ENCODE measurements at places on chromosomes 13 and 19.

DNA sequence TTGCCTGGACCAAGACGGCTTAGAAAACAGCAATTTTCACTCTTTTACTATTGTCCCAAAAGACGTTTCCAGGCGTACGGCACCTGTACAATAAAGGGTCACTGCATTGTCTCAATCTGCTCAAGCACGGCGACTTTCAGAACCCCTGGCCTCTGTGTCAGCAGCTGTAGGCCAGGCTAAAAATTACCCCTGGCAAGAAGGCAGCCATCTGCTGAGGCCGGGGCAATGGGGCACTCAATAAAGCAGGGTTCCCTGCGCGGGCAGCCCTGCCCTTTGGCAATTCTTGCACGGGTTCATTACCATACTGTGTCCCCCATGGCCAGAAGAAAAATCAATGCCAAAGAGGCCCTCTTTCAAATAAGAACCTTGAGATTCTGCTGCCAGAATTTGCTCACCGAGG is 52.1 kb downstream of the STK24 start:
- no peak for DNase-seq

DNA sequence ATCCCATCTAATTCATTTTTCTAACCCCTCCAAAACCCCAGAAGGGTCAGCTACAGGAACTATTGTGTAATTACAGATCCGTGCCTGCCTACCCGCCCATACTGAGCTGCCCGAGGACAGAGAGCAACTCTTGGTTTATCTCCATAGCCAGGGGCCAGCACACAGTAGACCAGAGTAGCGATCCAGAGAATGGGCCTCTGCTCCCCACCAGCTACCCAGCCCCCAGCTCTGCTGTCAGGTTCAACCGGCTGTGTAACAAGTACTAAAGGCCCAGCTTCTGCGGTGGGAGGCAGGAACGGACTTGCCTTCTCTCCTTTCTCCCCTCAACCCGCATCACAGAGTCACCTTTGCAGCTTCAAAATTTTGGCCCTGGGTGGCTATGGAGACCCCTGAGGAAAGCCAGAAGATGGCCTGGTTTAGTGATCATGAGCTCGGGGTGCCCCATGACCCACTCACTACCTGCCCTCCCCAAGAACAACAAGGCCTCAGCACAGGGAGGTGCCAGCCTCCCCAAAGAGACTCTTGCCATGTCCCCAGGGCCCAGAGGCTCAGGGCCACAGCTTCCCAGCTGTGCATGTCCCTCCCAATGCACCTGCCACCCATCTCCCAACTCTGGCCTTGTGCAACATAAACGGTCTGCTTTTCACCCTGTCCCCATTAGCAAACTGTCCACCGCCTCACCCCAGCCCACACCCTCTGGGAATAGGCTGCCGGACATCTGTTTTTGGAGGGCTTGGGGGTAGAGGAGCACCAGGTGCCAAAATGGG is 5.7 kb downstream of the CALM3 start:
- DNase-seq: no peak

DNA sequence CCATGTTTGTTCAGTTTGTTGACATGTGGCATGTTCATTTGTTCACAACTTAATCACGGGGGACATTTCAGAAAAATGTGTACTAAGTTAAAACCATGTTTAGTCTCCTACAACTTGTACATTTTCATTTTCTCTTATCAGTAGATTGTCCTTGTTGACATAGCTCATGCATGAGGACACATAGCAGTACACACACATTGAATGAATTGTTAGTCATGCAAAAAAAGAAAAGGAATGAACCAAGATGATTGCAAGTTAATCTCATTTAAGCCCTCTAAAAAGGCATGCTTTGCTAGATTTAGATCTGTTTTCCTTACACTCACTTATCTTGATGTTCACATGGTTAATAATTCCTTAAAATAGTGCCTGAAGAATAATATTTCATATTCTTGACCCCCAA is 38.2 kb upstream of the AKAP11 start:
- DNase-seq: no peak

DNA sequence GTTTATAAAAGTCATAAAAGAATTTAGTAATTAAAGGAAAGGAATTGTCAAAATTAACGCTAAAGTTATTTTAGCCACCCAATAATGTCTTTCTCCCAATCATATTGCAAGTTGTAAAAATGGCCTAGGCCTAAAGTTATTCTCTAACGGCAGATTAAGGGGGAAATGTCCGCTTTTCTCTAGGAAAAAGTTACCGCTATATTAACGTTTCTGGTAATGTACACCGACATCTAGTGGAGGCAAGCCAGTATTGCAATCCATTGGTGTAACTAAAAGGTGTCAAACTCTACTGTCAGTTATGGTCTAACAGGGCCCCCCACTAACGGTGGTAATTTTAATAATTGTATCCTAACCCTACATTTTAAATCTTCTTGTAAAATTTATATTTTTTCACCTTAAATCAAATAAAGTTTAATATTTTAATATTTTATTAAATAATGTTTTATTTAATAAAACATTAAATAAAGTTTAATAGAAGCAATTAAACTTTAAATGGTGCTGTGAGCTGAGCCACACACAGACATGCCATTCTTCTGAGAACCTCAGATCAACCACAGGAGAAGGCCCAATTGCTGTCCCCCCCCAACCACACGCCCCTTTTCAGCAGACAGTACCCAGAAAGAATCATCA is 35.9 kb upstream of the ZSCAN5A start:
- peak; percentile 50 for DNase-seq

GRCh38 chr19:19165396-19165795 is 4.7 kb downstream of the MEF2B start:
- no peak for DNase-seq

DNA sequence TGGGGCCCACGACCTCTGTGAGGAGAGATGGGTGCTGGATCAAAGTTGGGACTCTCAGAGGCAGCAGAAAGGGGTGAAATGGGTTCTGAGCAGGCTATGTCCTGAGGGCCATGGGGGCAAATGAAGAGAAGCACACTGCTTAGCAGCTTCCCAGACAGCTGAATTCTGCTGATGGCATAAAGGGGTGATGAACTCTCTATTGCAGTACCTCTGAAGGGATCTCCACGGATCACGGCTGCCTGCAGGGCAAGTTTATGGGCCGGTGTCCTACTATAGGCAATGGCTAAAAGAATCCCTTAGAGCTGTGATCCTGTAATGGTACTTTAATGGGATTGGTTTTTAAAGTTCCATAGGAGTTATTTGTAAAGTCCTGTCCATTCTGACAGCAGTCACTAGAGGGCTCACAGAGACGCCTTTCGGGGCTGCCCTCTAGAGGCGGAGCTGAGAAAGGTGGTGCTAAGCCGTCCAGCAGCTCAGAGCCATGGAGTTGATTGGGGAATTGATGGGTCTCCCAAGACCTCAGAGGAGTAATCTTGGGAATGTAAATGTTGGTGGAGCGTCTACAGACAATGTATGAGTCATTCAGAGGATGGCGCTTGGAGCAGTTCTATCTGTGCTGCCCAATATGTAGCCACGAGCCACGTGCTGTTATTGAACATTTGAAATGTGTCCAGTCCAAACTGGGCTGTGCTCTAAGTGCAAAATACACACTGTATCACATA is 287.3 kb downstream of the COG6 start:
- DNase-seq: peak; percentile 83

Data from SW480 (cell line).